ENCODE measurements at places on chromosomes 1 and 21.

GRCh38 chr1:191699343-191699742 lies 458.9 kb upstream of the RGS18 start:
- no peak for DNase-seq

DNA sequence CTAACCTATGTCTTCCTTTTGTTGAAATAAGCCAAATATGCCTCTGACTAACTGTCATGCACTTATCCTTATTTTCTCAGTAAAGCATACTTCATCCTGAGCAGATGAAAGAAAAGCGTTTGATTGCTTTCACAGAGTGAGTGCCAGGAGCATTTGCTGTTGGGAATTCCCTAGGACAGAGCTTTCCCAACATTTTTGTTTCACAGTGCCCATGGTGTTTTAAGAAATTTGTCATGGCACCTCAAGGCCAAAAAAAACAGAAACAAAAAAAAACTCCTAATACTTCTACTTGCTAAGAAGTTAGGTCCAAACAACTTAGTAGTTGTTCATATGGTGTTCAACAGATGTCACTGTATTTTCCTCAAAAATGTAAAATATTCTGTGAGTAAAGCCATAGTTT lies 120.8 kb upstream of the BMP8A start:
- DNase-seq = no peak

GRCh38 chr1:47324682-47325081 lies 8.9 kb upstream of the CMPK1 start:
- no peak for DNase-seq

- no peak for DNase-seq
Measured at GRCh38 chr1:186792870-186793581, 35.7 kb upstream of the PLA2G4A start.

GRCh38 chr1:245096311-245097066 lies 58.3 kb upstream of the KIF26B start:
- DNase-seq = no peak

- DNase-seq = no peak
Measured at GRCh38 chr21:36388835-36389234, 3.6 kb downstream of the CHAF1B start.

- DNase-seq = no peak
Measured at GRCh38 chr21:46509741-46510502, 51.2 kb downstream of the DIP2A start.

DNA sequence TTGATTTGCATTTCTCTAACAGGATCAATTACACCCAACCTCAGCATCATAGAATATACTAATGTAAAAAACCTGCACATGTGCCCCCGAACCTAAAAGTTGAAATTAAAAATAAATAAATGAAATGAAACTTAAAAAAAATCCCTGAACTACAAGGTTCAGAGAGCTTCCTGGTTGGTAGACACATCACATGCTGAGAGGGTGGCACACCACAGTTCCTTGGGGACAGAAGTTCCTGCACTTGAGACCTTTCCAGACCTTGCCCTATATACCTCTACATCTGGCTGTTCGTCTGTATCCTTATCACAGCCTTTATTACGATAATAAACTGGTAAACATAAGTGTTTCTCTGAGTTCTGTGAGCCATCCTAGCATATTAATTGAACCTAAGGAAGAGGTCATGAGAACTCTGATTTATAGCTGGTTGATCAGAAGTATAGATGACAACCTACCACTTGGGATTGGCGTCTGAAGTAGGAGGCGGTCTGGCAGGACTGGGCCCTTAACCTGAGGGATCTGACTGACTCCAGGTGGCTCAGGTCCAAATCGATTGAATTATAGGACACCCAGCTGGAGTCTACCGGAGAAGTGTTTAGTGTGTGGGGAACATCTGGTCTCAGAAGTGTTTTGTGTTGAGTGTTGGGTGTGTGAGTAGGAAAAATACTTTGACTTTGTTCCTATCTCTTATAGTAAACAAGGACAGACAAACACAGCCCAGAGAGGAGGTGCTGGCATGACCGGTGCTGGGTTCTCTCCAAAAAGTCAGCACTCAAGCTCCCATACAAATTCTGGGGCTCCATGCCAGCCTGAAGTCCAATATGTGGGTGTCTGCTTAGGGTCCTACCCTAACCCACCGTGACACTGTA lies 19.0 kb downstream of the C1orf115 start:
- no peak for DNase-seq

GRCh38 chr1:160705742-160706141 lies 5.9 kb downstream of the CD48 start:
- DNase-seq = no peak

DNA sequence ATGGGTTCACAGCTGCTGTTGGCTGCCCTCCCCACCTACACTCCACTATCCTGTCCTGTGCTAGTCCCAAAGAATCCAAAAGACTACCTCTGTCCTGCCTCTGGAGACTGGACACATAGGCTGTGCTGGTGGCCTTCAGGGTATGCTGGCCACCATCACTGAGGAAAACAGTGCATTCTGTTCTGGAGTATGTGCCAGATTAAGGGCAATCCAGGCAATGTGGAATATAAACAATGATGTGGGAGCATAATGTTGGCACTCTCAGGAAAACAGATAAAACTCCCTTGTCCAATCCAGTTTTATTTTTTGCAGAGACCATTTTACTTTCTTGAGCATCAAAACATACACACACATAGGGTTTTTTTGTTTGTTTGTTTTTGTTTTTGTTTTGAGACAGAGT lies 94.3 kb downstream of the GLUL start:
- no peak for DNase-seq

GRCh38 chr1:236058141-236058934 lies 6.6 kb downstream of the NID1 start:
- no peak for DNase-seq

- no peak for DNase-seq
Measured at GRCh38 chr1:68378296-68379084, 71.3 kb downstream of the RPE65 start.

DNA sequence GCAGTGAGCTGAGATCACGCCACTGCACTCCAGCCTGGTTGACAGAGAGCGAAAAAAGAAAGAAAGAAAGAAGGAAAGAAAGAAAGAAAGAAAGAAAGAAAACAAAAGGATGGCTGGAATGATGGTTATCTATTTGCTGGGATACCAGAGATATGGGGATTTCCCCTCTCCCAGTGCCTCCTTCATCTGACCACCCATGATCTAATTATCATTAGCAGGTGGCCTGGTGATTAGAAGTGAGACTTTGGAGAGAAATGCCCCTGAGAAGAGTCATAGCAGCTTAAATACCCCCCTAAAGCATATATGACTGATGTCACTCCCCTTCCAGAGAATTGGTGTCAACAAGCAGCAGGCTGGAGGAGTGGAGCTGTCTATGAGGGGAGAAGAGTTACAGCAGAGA lies 1.3 kb upstream of the NPPB start:
- DNase-seq = no peak

- no peak for DNase-seq
Measured at GRCh38 chr1:116679091-116679827, 11.7 kb upstream of the IGSF3 start.

- no peak for DNase-seq
Measured at GRCh38 chr21:17270229-17270628, 242.6 kb upstream of the CXADR start.

DNA sequence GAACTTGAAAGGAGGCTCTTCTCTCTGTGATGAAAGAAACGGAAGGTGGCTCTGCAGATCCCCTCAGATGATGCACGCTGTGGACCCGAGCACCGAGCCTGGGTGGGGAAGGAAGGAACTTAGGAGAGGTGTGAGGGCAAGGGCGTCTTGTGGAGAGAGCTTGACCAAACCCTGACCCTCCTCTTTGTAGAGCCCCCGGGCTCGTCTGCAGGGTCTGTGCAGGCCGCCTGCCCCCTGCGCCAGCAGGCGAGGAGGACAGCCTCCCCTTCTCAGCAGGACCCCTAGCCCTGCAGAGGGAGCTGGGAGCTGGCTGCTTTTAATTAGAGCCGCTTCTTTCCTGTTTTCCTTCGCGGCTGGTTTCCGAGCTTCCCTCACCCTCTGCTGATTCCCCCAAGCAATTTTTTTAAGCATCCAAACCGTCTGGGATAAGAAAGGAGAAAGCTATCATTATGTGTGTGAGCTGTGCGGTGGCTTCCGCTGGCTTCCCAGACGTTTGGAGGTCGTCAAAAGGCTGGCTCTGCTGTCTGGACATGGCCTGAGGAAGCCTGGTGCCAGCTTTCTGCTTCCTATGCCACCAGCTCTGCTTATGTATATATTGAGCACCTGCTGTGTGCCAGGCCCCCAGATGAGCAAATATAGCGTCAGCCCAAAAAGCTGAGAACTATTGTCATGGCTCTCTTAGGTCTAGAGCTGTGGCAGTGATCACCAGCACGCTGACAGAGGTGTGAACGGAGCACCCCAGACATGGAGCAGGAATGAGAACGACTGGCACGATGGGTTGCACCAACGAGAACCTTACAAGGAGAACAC lies 160.2 kb upstream of the IRF2BP2 start:
- no peak for DNase-seq

DNA sequence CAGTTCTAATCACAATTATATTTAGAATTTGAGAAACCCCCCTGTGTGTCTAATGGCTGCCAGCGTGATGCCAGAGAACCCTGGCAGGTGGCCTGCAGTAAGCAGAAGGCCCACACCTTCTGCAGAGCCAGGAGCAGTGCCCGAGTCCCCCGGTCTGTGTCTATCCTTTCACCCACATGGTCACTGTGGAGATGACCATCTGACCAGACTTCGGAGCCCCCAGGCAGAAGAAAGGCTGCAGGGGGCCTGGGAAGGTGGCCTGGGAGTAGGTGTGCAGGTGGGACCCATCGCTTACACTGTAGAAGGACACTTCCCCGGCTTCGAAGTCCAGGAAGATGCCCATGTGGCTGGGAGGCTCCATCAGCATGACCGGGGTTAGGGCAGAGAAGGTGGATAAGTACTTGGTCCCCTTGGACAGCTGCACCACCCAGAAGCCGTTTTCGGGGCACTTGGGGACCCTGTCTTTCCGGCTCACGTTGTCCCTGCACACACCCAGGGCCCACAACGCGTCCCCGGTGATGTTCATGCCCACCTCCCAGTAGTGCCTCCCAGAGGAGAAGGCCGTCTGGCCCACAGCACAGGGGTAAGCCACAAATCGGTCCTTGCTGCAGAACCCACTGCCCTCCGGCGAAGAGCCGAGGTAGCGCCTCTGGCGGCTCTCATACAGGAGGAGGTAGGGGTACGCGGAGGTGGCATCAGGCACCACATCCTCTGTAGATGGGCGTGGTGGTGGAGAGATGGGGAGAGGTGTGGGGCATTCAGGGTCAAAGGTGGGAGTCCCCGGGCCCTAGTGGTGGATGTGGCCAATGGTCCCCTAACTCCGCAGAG lies 1.6 kb upstream of the TRIM11 start:
- no peak for DNase-seq

DNA sequence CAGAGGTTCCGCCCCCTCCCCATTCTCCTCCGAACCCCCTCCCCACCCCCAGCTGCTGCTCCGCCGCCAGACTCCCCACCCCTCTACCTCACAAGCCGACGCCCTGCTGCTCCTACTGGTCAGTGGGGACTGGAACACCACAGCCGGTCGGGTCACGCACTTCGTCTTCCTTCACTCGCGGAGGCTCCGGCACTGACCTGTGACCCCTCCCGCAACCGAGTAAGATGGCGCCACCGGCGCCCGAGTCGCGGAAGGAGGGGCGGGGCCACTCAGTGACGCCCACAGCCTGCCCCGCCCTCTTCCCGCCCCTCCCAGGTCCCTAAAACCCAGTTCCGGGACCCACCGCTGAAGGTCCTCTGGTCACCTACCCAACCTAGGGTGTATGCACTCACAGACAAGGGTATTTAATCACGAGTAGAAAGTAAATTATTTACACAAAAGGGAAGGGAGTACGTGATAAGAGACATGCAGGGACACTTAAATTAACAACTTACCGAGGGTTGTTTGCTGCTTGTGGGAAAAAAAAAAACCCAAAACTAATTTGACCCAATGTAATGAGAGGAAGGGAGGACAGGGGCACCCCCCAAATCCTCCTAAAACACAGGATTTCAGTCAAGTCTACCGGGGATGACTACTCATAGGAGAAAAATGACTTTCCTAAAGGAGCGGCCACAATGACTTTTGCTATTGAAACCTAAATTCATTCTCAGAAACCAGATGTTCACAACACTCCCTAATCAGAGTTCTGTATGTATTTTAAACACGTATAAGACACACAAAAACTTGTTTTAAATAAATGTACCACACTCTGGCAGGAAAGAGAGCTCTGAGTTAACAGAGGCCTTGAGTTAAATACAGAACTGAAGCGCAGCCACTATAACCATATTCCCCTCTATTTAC lies at the start of gene RIT1:
TSS of gene RIT1 (minus strand) at position 194 of the 900 bp plus-strand sequence. CDS start 588 bp downstream, outside the sequence.
- DNase-seq = no peak

DNA sequence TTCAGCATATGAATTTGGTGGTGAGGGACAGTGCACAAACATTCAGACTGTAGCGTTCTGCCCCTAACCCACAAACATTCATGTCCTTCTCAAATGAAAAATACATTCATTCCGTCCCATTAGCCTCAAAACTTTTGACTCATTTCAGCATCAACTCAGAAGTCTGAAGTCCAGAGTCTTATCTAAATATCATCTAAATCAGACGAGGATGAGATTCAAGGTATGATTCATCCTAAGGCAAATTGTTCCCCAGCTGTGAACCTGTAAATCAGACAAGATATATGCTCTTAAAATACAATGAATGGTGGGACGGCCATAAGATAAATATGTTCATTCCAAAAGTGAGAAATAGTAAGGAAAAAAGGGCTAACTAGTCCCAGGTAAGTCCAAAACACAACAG lies 1195.6 kb upstream of the ADGRL4 start:
- DNase-seq = no peak

GRCh38 chr1:103790172-103790571 lies 40.5 kb downstream of the AMY1C start:
- no peak for DNase-seq

DNA sequence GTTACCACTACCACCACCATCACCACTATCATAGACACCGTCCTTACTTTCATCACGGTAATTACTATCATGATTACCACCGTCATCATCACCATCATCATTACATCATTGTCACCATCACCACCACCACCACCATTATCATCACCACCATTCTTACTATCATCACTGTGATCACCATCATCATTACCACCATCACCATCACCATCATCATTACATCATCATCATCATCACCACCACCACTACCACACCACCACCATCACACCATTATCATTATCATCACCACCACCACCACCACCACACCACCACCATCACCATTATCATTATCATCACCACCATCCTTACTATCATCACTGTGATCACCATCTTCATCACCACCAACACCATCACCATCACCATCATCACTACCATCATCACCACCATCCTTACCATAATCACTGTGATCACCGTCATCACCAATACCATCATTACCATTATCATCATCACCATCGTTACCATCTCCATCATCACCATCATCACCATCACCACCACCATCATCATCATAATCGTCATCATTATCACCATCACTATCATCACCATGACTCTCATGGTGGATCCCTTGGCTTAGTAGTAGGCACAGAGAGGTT lies 244.4 kb upstream of the C1orf174 start:
- no peak for DNase-seq
